ENCODE measurements at places on chromosomes 1 and 21.

DNA sequence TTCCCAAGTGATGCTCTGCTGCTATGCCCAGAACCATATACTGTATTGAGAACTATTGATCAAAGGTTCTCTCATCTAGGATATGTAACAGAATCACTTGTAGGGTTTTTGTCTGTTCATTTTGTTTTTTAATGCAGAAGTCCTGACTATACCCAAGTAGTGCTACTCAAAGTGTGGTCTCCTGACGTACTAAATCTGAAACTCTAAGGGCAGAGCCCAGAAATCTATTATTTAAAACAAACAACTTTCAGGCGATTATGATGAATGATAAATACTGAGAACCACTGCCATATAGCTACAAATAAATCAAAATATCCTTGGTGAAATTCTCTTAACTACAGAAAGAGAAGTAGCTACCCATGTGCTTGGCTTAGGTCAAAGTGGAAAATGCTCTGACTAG lies 10.1 kb downstream of the ZZZ3 start:
- no peak for DNase-seq

DNA sequence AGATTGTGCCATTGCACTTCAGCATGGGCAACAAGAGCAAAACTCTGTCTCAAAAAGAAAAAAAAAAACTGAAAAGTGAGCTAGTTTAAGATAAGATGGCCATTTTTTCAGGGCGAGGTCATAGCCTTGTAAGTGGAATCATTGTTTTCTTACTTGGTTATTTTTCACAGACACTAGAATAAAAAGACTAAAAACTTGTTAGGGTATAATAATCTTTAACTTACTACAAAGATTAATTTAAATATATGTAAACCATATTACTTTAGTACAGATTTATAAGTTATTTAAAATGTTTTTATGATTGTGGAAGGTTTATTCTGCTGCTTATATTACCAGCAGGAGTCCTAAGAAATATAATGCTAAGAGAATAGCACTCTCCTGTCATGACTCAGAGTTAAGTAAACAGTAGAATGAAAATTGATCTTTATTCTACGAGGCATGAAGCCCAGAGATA lies 23.5 kb downstream of the ANGPTL1 start:
- DNase-seq = no peak

- DNase-seq = no peak
Observed at GRCh38 chr1:53947172-53947907, 1.2 kb downstream of the LRRC42 start.

- DNase-seq = no peak
Observed at GRCh38 chr1:204896787-204897469, 26.3 kb downstream of the NFASC start.

GRCh38 chr21:22192766-22193165 lies 1194.6 kb downstream of the NCAM2 start:
- no peak for DNase-seq

GRCh38 chr1:151916726-151917370 lies 7.5 kb upstream of the THEM4 start:
- DNase-seq = no peak

GRCh38 chr1:104706631-104707147 lies 957.0 kb downstream of the AMY1C start:
- no peak for DNase-seq

All from germinal center (tissue), 1 donor.